Eye (tissue), 1 donor: ENCODE measurements at places on chromosomes 2 and 18.

DNA sequence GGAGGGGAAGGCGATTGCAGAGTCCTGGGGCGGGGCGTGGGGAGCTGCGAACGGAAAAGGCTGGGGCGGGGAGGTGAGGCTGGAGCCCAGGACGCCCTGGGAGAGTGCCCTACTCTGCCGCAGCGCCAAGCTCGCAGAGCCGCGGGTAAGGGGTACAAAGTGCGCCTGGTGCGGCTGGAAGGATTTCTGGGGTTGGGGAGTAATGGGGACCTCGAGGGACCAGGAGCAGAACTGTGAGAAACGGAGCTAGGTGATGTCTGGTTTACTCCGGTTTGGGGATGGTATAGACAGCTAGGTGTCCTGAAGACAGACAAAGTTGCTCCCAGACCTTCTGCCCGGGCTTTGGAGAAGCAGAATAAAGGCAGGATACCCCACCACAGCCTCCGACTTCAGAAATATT is 718 bp upstream of the NXPH2 start:
- no peak for DNase-seq

GRCh38 chr2:43216629-43217028 is 9.8 kb downstream of the ZFP36L2 start:
- DNase-seq: no peak

GRCh38 chr2:149076863-149077412 is 38.4 kb downstream of the LYPD6B start:
- DNase-seq: peak; percentile 66

DNA sequence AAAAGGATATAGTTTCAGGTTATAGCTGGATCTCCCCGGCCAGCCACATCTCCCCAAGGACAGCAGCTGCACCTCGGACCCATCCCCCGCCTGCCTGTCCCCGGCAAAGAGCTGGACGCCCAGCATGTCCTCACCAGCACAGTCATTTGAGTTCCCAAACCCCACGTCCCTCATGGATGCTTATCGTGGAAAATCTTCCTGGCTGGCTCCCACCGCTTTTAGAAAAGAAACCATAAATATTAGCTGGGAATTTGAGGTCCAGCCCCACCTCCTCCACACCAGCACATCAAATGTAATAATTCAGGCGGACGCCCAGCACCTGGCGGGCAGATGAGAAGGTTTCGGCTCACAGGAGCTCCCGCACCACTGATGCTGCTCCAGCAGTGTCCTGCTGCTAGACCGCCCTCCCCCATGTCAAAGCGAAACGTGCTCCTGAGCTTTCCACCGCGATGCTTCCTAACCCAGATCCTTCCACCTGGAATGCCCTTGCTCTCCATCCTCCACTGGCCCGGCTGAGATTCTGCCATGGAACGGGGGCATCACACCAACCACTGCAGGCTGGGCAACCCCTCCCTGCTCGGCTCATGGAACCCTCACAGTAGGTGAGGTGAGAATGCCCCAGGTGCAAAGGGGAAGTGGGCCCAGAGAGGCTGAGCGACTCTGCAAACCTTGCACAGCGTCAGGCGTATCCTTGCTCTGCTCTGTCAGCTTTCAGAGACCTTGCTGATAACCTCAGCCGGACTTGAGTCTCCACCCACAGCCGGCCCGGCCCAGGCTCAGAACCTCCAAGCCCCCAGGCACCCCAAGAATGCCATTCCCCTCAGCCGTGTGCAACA is 71.5 kb upstream of the GPC1 start:
- no peak for DNase-seq

GRCh38 chr2:1995987-1996386 is 251.7 kb upstream of the PXDN start:
- DNase-seq: no peak

DNA sequence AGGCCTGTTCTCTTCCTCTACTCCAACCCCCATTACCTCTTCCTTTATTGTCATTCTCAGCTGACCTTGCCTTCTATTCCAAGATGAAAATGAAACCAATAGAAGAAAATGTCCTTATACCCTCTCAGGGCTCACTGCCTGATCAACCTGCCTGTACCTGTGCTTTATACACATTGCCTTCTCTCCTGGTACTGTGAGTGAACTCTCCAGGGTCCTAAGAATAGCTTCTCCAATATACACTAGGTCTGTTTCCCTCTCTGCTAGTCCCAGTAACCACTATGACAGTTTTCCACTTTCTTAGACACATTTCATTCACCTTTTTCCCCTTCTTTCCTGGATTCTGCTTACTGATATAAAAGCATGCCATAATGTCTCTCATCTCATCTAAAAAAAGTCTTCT is 85.7 kb downstream of the FSHR start:
- no peak for DNase-seq
